Pancreas (tissue), 10 donors: ENCODE measurements at places on chromosomes 7 and 10. TPM values are rescaled to one million over a fixed set of nuclear protein-coding genes. Genes with fewer than 3 reads are reported as not detected.

Gene SLC26A5
- total RNA-seq = 0.20 TPM

Gene ZNF316
- 14.2 TPM for total RNA-seq

Gene WEE2
- total RNA-seq = not detected

Gene STEAP2
- 7.9 TPM for total RNA-seq

Gene RET
- 1.3 TPM for total RNA-seq
